H7 (cell line): ENCODE measurements at places on chromosomes 2 and 18. TPM values are rescaled to one million over a fixed set of nuclear protein-coding genes. Genes with fewer than 3 reads are reported as not detected.

DNA sequence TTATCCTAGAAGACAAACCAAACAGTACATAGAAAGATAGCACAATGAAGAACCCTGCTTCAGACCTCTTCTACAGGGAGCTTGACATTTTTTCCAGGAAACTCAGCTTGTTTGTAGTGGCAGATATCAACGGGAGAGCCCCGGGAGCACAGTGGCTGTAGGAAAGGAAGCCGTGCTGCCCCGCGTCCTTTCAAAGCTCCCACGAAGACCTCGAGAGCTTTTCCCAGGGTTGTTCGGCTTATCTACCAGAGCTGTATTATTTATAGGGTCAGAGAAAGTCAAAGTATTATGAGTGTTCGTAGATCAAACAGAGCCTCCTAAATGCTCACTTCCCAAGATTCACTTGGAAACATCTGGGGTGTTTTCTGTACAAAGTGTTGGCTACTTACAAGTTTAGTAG lies 167.1 kb upstream of the COPS8 start:
- DNase-seq, result no peak

- no peak for DNase-seq
Observed at GRCh38 chr2:145503511-145503910, 983.6 kb upstream of the ZEB2 start.

Gene NXPH2
- total RNA-seq, result 0.55 TPM in 1 of 2 replicates, not detected in the other

Gene GALNT14
- 4.2 and 8.0 TPM in 2 replicates for total RNA-seq

Gene ACMSD
- total RNA-seq, result not detected in 2 replicates

DNA sequence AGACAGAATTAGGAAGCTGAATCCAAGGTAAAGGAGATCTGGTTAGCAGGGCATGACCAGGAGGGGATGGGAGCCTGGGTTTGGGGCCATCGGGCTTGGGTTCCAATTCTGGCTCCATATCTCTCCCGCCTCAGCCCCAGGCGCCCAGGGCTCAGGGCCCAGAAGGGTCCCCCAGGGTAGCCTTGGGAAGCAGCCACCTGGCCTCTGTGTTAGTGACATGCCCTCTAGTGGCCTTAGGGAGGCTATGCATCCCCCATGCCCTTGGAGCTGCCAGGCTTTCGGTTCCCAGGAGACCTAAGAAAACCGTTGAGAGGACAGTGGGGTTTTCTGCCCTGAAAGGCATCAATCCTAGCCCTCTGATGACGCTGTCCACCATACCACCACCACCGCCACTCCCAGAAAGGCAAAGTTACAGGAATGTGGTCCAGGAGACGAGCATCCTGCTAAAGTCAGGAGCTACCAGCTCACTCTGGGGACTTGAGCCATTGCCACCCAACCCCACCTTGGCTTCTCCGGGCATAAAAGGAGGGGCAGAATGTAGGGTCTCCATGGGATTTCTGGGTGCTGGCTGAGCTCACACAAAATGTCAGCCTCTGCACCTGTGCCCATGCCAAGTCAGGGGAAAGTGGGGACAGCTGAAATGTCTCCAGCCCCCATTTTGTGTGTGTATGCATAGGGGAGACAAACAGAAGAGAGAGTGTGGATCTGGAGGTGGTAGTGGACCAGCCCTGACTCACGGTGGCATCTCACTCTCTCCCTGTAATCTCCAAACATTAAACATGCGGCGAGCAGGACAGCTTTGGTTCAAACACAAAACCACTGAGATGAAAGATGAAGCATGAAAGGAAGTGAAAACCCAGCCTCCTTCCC lies 56.5 kb downstream of the EMX1 start:
- peak; percentile 95 for DNase-seq

DNA sequence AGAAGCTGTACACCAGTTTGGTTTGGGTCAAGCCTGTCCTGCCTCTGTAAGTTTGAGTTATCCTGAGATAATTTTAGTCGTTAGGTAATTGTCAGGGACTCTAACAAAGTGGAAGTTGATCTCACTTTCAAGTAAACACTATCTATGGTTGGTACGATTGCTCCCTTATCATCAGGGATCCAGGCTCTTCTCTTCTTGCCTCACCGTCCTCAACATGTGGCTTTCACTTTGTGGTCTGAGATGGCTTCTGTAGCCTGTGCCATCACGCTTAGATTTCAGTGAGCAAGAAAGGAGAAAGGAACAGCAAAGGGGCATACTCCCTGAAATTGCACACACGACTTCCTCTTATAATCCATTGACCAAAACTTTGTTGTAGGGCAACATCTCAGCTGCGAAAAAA lies 115.6 kb downstream of the CTAGE1 start:
- no peak for DNase-seq
